ENCODE measurements at places on chromosomes 13 and 19. TPM values are rescaled to one million over a fixed set of nuclear protein-coding genes. Genes with fewer than 3 reads are reported as not detected.

The ACP7 gene
- total RNA-seq: 0.05 TPM

The RETN gene
- not detected for total RNA-seq

The PLIN5 gene
- 0.28 TPM for total RNA-seq

The OR7C1 gene
- total RNA-seq: not detected

The TINCR gene
- 1.7 TPM for total RNA-seq

The TBXA2R gene
- total RNA-seq: 0.79 TPM

The ZNF266 gene
- total RNA-seq: 3.2 TPM

The TNNT1 gene
- 135 TPM for total RNA-seq

The RTBDN gene
- 0.33 TPM for total RNA-seq

The LRRC63 gene
- not detected for total RNA-seq

The HMGB1 gene
- 567 TPM for total RNA-seq

The LIPE gene
- 2.0 TPM for total RNA-seq

The PET100 gene
- total RNA-seq: 51.4 TPM

The IL4I1 gene
- 0.35 TPM for total RNA-seq

The SHANK1 gene
- total RNA-seq: 0.17 TPM

The TNFRSF19 gene
- 4.2 TPM for total RNA-seq

The LYPD3 gene
- total RNA-seq: 0.40 TPM

All from A549 treated with Mapracorat at 1 μM for 4 hours (cell line).